ENCODE measurements at places on chromosomes 2 and 18.

DNA sequence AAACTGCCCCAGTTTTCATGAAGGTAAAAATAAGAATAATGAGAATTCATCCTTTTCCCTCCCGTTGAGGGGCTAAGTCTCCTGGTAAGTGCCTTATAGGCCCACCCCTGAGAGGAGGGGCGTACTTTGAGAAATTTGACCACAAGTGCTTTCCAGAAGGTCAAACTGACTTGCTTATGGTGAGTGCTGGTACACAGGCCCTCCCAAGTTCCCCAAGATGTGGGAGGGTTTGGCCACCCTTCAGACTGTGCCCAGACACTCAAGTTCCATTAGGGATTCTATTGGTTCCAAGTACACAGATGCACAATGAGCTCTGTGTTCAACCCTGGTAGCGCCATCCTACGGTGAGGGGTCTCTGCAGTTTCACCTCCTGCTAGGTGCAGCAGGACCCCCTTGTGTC is 205.1 kb downstream of the CTIF start:
- no peak for DNase-seq

DNA sequence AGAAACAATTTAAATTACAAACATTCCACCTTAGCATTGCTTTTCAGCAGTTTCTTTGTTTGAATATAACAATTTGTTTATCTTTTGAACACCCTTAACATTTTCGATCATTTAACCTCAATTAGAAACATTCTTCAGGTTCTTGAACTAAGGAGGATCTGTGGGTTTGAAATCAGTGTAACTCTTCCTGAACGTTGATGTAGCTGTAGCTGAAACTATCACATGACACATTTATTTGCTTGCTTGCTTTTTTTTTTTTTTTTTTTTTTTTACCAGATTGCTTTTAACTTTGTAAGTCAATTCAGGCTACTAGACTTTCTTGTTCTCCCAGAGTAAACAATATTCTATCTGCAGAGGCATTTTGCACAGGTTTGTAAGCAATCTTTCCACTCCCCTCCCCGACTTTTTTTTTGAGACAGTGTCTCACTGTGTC is 47.6 kb downstream of the GPD2 start:
- DNase-seq, result no peak

GRCh38 chr2:25032901-25033300 is 9.0 kb upstream of the EFR3B start:
- no peak for DNase-seq

DNA sequence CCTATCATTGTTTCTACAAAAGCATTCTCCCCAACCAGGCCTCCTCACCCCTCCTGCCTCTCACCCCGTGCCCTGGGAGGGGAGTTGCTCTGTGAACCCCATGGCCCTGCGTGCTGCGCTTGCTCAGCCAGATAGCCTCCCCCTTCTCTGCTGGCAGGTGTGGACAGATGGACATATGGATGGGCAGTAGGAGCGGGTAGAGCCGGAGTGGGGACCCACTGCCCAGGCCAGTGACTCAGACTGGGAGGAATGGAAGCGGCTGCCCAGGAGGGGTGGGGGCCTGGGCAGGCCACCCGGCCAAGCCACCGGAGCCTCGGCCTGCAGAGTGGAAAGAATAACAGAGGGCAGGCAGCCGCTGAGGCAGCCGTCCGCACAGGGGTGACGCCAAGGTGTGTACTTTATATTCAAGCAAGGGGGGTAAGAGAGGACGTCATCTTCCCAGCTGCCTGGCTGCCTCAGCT is 8.7 kb downstream of the CYP26B1 start:
- DNase-seq, result no peak

GRCh38 chr2:97653473-97653872 is 7.6 kb downstream of the COX5B start:
- DNase-seq, result no peak

- no peak for DNase-seq
Observed at GRCh38 chr18:36012891-36013290, 40.4 kb downstream of the RMP24 start.

All from activated naive CD4-positive, alpha-beta T cell treated with anti-CD3 and anti-CD28 coated beads, Interleukin-2, amount 50 U/mL, for 16 hours (primary cell).